ENCODE measurements at places on chromosomes 7 and 10.

DNA sequence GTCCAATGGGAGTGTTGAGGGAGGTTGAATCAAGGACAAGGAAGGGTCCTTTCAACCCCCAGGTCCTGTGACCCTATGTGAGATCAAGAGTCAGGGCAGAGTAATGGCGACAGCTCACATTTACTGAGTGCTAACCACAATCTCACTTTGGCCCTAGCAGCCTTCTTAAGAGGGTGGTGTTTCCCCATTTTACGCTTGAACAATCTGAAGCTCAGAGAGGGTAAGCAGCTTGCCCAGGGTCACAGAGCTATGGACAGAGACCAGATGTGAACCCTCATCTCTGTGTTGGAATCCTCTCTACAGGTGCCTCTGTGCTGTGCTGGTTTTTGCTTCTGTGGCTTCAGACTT lies 102.0 kb downstream of the GRK5 start:
- no peak for DNase-seq

DNA sequence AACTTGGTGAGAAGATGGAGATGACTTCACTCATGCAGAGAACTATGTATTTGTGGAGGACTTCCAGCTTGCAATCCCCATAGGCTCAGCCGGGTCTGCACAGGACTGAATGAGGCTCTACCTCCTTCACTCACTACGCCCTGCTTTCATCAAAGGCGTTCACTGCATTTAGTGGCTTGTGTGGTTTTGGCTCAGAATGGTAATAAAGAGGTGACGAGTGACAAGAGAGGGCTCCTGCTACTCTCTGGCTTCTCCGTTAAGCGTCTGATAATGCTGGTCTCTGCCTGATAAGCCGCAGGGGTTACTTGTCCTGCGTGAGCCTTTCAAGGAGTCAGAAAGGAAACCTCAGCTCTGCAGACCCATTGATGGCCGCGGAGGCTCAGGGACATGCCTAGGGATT lies 343.4 kb downstream of the PRPF18 start:
- DNase-seq, result no peak

GRCh38 chr7:120567204-120567603 lies 290.7 kb downstream of the TSPAN12 start:
- DNase-seq, result no peak

DNA sequence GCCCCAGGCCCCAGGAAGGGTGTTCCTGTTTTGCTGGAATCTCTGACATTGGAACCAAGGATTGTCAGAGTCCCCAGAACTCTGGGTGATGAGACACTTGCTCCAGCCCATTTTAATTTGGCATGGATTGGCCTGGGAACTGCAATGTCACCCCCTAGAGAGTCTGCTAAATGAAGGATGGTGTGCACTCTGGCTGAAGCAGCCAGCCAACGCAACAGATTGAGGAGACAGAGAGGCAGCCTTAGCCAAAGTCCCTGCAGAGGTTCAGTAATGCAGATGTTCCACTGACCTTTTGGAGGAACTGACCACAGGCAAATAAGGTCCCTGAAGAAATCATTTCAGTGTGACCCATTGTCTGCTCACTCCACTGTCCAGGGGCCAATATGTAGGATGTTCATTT lies 13.4 kb downstream of the LRRC18 start:
- DNase-seq, result no peak

DNA sequence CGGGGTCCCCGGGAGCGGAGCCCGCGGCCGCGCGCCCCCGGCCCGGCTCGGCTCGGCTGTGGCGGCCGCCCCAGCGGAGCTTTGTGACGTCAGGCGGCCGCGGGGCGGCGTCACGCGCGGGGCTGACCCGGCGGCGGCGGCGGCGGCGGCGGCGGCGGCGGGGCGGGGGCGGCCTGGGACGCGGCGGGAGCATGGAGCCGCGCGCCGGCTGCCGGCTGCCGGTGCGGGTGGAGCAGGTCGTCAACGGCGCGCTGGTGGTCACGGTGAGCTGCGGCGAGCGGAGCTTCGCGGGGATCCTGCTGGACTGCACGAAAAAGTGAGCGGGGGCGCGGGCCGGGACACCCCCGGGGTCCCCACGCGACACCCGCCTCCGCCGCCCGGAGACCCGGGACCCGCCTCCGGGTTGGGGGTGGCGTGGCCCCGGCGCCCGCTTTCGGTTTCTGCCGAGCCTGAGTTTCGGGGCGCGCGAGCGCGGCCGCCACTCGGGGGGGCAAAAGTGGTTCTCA lies at the start of gene PWWP2B:
TSS of gene PWWP2B (plus strand) at position 165 of the 506 bp plus-strand sequence. CDS start at position 192, 27 bp downstream.
- no peak for DNase-seq

- no peak for DNase-seq
Measured at GRCh38 chr10:79045566-79046175, 23.1 kb upstream of the ZMIZ1 start.

DNA sequence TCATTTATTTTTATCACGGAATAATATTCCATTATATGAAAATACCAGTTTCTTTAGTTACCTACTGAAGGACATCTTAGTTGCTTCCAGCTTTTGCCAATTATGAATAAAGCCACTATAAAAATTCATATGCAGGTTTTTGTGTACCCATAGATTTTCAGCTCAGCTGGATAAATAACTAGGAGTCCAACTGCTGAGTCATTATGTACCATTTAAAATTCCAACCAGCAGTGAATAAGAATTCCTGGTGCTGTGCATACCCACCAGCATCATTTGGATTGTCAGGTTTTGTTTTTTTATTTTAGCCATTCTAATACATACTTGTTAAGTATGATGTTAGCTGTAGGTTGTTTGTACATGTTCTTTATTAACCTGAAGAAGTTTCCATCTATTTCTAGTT lies 14.5 kb downstream of the FAM24B start:
- no peak for DNase-seq

DNA sequence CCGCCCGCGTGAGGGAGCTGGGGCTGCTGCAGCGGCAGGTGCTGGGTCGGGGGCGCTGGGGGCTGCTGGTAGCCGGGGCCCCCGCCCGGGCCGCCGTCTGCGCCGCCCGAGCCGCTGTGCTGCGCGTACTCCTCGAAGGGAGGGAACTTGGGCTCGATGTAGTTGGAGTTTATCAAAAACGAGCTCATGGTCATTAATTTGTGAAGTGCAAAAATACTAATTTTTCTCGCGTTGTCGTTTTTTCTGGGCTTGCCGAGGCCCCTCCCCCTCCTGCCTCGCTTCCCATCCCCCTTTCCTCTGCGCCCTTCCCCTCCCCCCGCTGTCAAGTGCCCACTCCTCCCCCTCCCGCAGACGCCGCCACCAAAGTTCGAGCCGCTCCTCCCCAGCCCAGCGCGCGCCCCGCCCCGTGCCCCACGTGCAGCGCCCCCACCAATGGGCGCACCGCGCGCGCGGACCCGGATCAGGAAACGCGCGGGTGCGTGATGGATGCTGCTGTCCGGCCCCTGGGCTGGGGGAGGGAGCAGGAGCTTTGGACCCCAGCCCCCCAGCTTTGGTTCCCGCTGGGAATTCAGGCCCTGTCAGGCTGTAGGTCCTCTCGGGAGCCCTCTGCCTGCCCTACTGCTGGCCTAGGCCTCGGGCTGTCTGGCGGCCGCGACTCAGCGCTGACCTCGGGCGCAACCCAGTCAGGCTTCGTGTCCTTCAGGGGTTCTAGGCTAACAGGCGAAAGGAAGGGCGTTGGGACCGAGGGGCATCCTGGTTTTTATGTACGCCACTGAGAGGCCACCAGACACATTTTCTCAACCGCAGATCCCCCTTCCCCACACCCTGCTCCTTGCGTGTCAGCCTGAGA lies at the start of gene HOXA4:
TSS of gene HOXA4 (minus strand) at position 218 of the 850 bp plus-strand sequence. CDS start at position 194, 24 bp downstream.
- DNase-seq, result no peak

DNA sequence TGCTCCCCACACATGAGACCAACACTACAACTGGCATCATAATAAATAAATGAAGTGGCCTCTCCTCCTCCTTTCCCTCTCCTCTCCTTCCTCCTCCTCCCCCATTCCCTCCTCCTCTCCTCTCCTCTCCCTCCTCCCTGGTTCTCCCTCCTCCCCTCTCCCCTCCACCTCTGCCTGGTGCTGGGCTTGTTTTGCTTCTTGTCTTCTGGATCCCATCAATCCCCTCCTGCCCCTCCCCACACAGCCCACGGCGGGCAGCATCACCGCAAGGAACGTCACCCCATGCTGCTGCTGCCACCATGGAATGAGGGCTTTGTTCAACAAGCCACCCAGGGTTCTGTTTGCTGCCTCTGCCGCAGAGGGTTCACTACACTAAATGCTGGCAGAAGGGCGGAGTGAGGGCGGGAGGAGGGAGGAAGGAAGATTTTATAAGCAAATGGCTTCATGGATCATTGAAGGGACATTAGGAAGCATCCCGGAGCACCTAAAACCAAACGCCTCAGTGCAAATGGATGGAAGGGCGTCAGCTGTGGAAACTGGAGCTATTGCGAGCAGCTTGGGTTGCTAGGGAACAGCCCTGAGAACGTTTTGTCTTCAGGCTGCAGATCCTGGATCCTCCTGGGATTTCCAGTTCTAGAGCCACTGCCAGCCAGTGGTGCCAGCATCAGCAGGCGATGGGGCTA lies 379.7 kb upstream of the ZMIZ1 start:
- DNase-seq, result peak; percentile 47

DNA sequence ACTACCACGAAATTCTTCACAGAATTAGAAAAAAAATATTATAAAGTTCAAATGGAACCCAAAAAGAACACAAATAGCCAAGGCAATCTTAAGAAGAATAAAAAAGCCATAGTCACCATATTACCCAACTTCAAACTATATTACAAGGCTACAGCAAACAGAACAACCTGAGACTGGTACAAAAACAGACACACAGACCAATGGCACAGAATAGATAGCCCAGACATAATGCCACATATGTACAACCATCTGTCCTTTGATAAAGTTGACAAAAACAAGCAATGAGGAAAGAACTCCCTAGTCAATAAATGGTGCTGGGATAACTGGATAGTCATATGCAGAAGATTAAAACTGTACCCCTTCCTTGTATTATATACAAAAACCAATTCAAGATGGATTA lies 808.5 kb upstream of the ZWINT start:
- DNase-seq, result no peak

DNA sequence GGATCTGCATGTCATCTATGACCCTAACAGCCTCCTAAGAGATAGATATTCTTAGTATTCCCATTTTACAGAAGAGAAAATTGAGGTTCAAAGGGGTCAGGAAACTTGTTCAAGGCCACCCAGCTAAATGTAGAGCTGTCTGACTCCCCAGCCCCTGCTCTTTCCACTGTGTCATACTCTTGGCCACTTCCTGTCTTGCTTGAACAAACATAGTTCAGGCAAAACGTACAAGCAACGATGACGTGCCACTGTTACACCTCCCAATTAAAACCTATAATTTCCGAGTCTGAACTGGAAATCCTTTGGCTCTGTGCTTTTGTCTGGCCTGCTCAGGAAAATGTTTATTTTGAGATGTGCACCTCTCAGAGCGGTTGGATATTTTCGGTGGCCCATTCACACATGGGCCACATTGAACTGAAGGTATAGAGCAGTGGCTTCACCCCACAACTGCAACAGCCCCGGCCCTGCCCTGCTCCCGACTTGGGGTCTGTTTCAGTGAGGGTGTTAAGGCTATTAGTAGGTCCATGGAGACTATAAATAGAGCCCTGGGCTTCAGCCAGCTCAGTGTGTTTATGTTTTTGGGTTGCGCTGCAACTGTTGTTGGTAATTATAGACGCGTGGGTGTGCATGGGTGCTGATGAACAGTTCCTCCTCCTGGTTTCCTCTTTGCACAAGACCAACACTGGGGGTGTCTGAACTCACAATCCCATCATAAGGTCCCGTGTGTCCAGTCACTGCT lies 172.3 kb upstream of the ADO start:
- DNase-seq, result no peak

- DNase-seq, result no peak
Measured at GRCh38 chr7:2908103-2908683, 64.1 kb upstream of the GNA12 start.

DNA sequence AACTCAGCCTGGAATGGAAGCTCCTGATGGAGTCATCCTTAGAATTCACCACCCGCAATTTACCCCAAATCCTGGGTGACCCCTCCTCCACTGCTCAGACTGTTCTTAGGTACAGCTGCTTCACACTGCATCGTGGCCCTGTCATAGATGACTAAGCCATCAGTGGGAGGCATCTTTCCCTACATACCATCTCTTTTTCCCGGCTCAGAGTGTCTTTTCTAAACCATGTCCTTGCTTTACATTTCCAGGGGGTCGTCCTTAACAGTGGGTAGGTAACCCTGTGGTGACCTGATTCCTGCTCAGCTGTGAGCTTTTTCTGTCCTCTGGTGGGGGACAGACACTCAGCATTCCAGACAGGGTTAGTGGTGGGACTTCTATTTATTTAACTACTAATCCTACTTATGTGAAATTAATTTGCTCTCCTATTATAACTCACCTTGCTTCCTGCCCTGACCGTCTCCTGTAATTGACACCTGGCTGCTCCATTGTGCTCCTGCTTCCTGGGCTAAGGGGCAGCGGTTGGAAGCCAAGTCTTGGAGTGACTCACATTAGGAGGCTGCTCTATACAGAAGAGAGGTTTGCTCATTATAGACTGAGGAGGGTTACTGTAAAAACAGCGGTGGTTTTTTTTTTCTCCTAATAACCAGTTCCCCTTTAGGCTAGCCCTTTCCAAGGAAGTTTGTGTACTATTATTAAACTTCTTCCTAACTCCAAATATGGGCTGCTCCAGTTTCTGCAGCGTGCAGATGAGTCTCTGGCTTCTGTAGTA lies 40.6 kb downstream of the PYROXD2 start:
- DNase-seq, result no peak

GRCh38 chr10:80411267-80411668 lies 2.9 kb downstream of the PRXL2A start:
- DNase-seq, result no peak

- DNase-seq, result no peak
Measured at GRCh38 chr7:30707391-30708357, 25.4 kb upstream of the CRHR2 start.

GRCh38 chr10:80196270-80196949 lies 8.9 kb downstream of the ANXA11 start:
- DNase-seq, result no peak

DNA sequence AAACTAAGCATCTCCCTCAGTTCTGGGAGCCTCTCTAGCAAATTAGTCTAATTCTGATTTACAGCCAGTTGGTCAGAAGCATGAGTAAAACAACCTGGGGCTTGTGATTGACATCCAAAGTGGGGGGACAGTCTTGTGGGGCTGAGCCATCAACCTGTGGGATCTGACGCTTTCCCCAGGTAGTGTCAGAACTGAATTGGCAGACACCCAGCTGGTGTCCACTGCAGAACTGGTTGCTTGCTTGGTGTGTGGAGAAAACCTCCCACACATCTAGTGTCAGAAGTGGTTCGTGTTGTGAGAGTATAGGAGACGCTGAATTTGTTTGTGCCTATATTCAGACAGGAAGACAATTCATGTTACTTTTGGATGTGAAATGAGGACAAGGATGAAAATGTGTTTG lies 92.2 kb upstream of the PDCD4 start:
- no peak for DNase-seq

GRCh38 chr10:126259760-126260479 lies 128.4 kb downstream of the ADAM12 start:
- DNase-seq, result no peak

- no peak for DNase-seq
Measured at GRCh38 chr7:113010377-113010776, 76.2 kb downstream of the GPR85 start.

DNA sequence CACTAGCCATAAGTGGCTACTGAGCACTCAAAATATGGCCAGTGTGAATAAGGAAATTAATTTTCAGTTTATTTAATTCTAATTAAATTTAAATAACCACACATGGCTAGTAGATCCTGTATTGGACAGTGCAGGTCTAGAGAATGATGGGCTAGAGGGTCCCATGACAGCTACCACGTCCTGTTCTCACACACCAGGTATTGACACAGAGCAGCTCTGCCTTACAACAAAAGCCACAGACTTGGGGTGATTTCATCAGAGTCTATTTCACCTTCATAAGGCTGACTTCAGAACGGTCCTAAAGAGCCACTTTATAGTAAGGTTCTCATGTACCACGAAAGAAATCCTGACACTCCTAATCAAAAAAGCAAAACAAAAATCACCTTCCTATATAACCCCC lies 111.3 kb downstream of the UBE2H start:
- no peak for DNase-seq

Data from AG09319 (cell line).